ENCODE measurements at places on chromosomes 5 and 9. TPM values are rescaled to one million over a fixed set of nuclear protein-coding genes. Genes with fewer than 3 reads are reported as not detected.
A peak's percentile ranks its signal among the peaks of the same experiment; 100 is the strongest.

DNA sequence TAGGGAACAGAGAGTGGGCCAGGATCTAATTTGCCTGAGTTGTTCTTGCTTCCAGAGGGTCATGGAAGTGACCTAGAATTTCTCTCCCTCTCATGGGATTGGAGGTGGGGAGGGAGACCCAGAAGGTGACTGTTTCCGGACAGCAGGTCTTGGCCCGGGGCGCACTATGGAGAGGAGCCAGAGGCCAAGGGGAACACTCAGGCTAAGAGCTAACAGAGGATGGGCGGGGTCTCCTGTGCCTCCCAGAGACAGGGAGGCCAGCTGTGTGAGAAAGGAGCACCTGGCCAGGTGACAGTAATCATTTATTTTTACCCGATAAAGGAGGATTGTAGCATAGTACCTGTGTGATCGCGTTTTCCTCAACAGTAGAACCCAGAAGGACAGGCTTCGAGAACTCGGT lies 50.9 kb upstream of the ANKH start:
- no peak for DNase-seq
- no peak overlapping the region for H3K4me3 ChIP-seq
- H3K36me3 ChIP-seq, result no peaks in the 10 kb centered on the region
- H3K27ac ChIP-seq, result no peak overlapping the region
- H3K4me1 ChIP-seq, result no peaks in the 10 kb centered on the region
- no peaks in the 10 kb centered on the region for H3K27me3 ChIP-seq

GRCh38 chr5:100787648-100788047 lies 115.4 kb downstream of the ST8SIA4 start:
- no peak overlapping the region for H3K4me3 ChIP-seq
- no peaks in the 10 kb centered on the region for H3K36me3 ChIP-seq
- H3K4me1 ChIP-seq, result no peaks in the 10 kb centered on the region
- no peak for DNase-seq

DNA sequence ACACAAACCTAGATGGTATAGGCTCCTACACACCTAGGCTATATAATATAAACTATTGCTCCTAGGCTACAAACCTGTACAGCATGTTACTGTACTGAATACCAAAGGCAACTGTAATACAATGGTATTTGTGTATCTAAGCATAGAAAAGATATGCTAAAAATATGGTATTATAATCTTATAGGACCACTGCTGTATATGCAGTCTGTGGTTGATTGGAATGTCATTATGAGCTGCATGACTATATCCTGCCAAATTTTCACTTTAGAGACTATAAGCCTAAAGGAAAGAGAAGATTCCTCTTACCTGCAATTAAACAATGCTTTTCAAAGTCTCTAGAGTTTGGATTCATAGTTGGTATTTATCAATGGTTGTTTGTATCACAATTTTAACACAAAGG lies 24.7 kb upstream of the ACOT12 start:
- H3K4me3 ChIP-seq, result no peak overlapping the region
- H3K36me3 ChIP-seq, result no peaks in the 10 kb centered on the region
- no peak for DNase-seq
- no peaks in the 10 kb centered on the region for H3K4me1 ChIP-seq
- no peak overlapping the region for H3K27ac ChIP-seq

GRCh38 chr9:114387680-114388356 lies at the start of gene AKNA:
Gene AKNA (minus strand): TSS chr9:114387982. CDS start chr9:114381333, 6,649 bp downstream.
- peak within 1 kb of the TSS; percentile 88 for H3K27ac ChIP-seq
- H3K36me3 ChIP-seq, result no peaks in the 10 kb centered on the region
- peak; percentile 73 for DNase-seq
- H3K4me3 ChIP-seq, result peak within 1 kb of the TSS; percentile 60

Gene GDNF
- 0.37 TPM for total RNA-seq
